ENCODE measurements at places on chromosomes 16 and 17.

DNA sequence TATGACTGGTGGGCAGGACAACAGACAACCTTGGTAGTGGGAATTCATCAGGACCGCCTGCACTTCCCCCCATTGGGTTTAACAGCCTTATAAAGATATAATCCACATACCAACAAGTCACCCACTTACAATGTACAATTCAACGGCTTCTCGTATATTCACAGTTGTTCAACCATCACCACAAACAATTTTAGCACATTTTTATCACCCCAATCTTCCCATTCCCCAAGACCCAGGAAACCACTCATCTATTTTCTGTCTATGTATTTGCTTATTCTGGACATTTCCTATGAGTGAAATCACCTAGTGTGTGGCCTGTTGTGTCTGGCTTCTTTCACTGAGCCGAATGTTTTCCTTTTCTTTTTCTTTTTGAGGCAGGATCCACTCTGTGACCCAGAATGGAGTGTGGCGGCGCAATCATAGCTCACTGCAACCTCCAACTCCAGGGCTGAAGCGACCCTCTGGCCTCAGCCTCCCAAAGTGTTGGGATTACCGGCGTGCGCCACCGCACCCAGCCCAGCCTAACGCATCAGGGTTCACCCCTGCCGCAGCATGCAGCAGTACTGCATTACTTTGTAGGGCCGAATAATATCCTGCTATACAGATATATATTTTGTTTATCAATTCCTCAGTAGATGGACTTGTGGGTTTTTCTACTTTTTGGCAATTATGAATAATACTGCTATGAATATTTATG lies 10.9 kb downstream of the ANKS3 start:
- no peak for DNase-seq

GRCh38 chr16:84794186-84794585 lies 25.6 kb upstream of the CRISPLD2 start:
- DNase-seq = no peak

DNA sequence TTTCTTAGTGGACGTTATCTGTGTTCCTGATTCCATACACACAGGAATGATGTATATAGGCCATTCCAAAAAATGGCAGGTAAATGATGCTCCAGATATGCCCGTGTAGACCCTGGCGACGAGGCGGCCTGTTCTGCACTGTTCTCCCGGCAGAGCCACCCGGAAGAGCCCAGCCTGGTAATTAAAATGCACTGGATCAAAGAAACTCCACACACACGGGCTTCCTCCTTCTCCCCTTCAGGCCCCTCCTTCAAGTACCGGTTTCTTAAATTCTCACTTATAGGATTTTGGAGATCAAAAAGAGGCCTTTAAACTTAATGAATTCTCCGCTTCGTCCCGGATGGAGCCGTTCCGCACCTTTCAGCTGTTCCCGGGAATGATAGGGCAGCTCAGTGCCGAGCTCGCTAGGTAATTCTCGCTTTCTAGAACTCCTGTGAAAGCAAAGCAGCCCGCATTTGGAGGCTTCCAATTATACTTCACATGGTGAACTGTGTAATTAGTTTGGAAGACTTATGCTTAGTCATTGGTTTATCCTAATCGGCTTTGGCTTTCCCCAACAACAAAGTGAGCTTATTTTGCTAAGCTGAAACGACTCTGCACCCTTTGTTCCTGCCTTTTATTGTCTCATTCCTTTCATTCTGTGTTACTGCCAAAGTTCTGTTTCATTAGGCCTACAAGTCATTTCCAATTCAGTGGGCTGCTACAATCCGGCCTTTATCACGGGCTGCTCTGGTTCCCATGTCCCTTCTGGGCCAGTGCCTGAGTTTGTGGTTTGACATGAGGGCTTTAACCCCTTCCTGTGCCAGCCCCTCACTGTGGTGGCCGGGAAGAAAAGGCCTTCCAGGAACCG lies 150.0 kb downstream of the MSI2 start:
- no peak for DNase-seq

DNA sequence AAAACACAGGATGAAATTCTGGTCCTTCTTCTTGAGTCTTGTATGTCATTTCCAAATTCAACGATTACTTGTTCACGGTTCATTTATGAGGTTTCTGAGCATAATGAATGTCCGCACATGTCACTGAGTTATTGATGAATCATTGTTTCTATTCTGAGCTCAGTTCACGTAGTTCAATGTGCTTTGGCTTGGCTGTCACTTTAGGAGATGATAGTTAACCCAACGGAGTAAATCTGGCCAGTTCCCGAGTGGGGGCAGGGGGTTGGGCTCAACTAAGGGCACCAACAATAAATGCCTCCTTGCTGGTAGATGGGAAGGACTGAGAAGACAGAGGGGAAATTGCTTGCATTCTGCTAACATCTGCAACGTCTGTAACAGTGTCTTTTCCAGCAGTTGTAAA lies 239.4 kb upstream of the HSBP1 start:
- no peak for DNase-seq

GRCh38 chr17:21245639-21246084 lies 7.5 kb downstream of the NATD1 start:
- no peak for DNase-seq

DNA sequence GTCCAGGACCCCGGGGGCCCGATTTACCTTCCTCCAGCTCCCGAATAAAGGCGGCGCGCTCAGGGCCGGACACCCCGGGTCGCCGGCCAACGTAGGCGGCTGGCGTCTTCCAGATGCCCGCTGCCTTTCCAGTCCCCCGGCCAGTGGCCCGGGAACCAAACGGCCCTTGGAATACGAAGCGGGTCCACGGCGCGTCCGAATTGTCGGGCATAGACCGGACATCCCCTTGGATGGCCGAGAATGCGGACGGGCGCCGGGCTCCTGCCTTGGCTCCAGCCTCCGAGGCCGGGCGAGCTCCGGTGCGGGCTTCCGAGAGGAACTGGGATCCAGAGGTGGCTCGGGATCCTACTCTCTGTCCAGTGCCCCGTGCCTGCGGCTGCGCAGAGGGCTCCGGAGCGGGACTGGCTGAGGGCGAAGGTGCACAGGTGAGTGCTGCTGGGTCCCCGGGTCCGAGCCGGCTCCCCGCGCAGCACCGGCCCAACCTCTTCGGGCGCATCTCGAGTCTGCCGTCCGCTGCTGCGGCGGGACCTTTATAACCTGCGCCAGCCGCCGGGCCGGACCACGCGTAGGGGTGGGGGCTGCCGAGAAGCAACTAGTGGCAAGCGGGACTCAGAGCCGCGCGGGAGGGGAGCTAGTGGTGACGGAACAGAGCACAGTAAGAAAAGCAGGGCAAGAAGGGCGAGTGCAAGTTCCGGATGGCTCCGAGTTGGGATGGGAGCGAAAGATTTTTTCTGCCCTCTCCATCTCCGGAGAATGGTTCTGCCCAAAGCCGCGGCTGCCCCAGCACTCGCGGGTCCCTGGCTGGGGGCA lies at the start of gene HAP1:
HAP1 (minus strand) TSS at position 505 of the 810 bp plus-strand sequence; CDS start at position 496, 9 bp downstream.
- no peak for DNase-seq

- DNase-seq = no peak
These were observed 103.2 kb downstream of the SOCS1 start for GRCh38 chr16:11152677-11153331.

GRCh38 chr17:76672892-76673291 lies 29.3 kb upstream of the ST6GALNAC1 start:
- no peak for DNase-seq

DNA sequence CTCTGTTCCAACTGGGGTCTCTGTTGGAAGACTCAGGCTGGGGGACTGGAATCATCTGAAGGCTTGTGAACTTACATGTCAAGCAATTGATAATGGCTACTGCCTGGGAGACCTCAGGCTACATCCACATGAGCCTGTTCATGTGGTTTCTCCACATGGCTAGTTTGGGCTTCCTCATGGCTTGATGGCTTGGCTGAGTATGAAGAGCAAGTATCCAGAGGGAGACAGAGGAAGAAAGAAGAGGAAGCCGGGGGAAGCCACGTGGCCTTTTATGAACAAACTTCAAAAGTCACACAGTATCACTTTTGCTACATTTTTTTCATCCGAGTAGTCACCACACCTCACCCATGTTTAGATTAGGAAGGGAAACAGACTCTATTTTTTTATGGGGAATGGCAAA lies 158.9 kb downstream of the TRIM37 start:
- no peak for DNase-seq

DNA sequence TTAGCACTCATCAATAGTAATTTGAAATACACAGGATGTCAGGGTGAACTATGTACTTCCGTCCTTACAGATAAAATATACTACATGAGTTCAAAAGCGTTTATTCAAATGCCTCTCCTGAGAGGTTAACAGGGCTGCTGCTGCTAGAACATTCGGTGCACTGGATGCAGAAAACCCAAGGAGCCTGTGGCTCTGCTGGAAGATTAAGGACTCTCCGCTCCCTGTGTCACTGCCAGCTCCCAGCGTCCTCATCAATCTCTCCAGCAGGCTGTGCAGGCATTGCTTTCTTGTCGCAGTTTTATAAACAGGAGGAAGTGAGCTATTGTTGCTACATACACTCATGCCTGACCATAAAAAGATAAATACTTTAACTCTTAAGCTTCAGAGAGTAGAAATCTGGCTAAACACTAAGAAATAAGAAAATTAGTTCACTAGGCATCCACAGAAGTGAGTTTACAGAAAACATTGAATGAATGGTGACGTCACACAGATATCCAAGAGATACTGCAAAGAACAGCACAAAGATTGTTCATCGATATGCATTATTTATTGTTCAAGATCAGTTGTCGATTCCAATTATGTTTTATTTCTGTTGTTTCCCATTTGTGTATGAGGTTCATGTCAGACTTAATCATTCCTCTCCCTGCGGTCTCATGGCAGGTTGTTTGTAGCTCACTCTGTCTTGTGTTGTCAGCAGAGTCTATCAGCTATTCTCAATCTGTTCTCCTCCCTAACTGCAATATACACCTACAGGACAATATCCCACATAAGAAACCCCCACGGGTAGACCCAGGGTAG lies 127.9 kb upstream of the MON1B start:
- DNase-seq = no peak

DNA sequence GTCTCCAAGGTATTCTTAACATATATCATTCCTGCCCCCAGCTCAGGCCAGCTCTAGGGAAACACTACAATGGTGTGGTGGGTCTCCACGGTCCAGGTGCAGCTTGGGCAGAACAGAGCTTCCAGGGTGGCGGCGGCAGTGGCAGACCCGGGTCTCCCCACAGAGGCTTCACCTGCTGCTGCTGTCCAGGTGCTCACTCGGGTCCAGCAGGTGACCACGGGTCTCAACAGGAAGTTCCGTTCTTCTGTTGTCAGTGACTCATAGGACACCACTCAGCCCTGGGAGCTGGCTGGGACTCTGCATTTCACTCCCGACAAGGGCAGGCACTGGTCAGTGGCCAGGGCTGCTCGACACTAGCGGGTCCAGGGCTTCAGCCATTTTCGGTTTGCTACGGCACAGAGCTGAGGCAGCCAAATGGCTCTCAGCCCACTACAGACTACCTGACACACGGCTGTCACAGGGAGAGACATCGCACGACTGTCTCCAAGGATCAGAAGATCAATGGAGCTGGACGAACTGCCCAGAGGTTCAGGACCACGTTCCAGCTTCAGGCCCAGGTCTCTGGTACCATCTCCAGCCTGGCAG lies 16.7 kb downstream of the MTHFSD start:
- DNase-seq = no peak

DNA sequence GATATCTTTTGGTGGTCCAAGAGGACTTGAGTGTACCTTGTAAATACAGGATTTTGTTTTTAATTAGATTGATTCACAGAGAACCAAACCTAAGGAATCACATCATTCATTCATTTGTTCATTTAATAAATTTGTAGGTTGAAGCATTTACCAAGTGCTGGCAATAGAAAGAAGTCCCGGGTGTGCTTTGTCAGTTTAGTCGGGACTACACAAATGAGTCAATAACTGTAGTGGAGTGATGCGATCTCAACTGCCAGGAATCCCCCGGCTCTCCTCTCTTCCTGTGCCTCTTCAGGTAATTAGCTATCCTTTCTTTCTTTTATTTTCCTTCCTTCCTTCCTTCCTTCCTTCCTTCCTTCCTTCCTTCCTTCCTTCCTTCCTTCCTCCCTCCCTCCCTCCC lies 1.4 kb upstream of the WWOX start:
- DNase-seq = no peak

- no peak for DNase-seq
These were observed 14.7 kb upstream of the TBX2 start for GRCh38 chr17:61384692-61385576.

DNA sequence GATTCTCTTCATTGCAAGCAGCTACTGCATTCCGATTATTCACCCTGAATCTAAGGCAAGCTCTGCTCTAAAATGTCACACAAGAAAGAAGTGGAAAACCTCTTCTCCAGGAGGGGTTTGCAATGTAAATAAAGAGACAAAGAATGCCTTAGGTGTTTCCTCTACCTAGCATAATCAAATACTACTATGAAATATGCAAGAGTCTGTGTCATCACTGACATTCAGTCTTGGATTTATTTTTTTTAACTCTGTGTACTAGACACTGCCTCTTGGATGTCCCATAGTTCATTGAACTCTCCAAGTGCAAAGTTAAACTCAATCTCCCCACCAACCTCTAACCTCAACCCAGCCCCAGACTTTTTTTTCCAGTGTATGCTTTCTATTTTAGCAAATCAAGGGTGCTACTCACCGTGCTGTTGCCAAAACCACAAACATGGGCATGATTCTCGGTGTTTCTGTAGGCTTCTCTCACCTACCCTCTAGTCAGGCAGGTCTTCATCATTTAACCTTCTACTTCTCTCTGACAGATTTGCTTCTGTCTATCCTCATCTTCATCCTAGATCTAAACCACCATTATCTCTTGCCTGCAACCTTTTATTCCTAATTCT lies 329.1 kb downstream of the CDH13 start:
- DNase-seq = no peak

DNA sequence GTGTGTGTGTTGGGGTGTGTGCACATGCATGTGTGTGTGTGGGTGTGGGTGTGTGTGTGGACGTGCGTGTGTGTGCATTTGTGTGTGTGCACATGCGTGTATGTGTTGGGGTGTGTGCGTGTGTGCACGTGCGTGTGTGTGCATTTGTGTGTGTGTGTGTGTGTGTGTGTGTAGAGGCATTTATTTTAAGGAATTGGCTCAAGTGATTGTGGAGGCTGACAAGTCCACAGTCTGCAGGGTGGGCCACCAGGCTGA lies 37.9 kb upstream of the JPH3 start:
- no peak for DNase-seq

GRCh38 chr17:79360196-79360595 lies 250.7 kb downstream of the RBFOX3 start:
- no peak for DNase-seq

DNA sequence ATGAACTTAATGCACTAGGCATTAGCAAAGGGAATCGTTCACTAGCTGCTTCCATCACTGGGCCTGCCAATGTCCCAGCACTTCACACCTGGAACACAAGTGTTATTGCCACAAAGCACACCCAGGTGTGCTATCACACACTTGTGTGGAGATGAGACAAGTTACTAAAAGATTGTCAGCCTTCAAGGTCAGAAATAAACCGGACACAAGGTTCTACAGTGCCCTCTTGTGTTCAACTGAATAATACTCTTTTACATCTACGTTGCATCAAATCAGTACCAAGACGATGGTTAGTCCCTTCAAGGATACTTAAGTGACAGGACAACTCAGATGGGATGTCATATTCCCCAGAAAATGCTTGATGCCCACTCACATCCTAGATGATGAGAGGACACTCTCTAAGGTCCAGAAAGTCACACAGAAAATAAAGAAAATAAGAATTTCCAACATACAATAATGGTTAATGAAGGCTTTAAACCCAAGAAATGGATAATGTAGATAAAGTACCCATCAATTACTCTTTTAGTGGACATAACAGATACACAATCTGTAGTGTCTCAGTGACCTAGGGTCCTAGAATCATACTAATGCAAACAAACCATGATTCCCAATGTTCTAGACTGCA lies 16.4 kb upstream of the GLG1 start:
- DNase-seq = peak; percentile 53

GRCh38 chr17:64152428-64153125 lies 22.6 kb upstream of the ERN1 start:
- no peak for DNase-seq

Measured in naive thymus-derived CD4-positive, alpha-beta T cell (primary cell).